ENCODE measurements at places on chromosomes 2 and 18. TPM values are rescaled to one million over a fixed set of nuclear protein-coding genes. Genes with fewer than 3 reads are reported as not detected.

- no peak for DNase-seq
These were observed 352.5 kb upstream of the ZNF521 start for GRCh38 chr18:25704494-25704893.

DNA sequence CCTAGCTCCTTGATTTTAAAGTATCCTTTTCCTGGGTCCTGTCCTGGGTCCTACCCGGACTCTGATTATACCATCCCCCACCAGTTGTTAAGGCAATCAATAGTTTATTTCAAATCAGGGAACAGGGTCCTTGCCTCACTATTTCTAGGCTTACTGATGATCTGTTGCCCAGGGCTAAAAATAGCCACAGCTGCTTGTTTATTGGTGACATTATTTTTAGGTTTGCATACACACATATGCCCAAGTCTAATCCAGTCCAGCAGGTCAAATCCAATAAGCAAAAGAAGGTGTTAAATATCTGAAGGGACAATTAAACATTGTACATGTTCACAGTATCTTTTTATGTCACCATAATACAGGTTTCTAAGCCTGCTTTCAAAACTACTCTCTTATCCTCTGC lies 66.0 kb downstream of the RAB10 start:
- DNase-seq: no peak

- no peak for DNase-seq
These were observed 352.0 kb upstream of the SLC8A1 start for GRCh38 chr2:40803900-40804299.

- no peak for DNase-seq
These were observed 409.1 kb downstream of the TNS1 start for GRCh38 chr2:217593732-217594131.

GRCh38 chr2:175559613-175560012 lies 378.1 kb upstream of the ATP5MC3 start:
- no peak for DNase-seq

- DNase-seq: no peak
These were observed 34.6 kb downstream of the DIPK1C start for GRCh38 chr18:74422541-74422940.

GRCh38 chr18:52426462-52426861 lies 86.5 kb downstream of the DCC start:
- DNase-seq: no peak

DNA sequence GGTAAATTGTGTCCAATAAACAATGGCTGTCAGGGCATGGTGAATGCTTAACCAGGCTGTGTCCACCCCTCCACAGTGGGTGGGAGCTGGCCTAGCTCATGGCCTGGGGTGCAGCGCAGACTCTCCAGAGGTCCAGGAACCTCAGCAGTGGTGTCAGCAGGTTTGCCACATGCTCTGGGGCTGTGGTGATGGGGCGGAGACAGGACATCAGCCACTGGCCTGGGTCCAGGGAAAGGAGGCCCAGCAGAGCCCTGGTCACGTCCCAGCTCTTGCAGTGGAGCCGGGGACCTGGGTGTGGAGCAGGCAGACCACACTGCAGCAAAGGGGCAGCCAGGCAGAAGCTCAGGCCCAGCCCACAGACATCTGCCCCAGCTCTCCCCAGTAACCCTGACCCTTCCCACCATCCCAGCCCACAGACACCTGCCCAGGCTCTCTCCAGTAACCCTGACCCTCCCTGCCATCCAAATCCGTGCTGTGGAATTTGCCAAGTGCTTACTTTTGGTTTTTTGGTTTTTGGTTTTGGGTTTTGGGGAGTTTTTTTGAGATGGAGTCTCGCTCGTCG lies 13.8 kb upstream of the KIF1A start:
- no peak for DNase-seq

GRCh38 chr18:49832221-49832647 lies 18.9 kb upstream of the ACAA2 start:
- DNase-seq: no peak

GRCh38 chr2:54115284-54116137 lies at the start of gene ACYP2:
Gene ACYP2, plus strand, starts transcription at chr2:54115615.
- DNase-seq: peak; percentile 91

DNA sequence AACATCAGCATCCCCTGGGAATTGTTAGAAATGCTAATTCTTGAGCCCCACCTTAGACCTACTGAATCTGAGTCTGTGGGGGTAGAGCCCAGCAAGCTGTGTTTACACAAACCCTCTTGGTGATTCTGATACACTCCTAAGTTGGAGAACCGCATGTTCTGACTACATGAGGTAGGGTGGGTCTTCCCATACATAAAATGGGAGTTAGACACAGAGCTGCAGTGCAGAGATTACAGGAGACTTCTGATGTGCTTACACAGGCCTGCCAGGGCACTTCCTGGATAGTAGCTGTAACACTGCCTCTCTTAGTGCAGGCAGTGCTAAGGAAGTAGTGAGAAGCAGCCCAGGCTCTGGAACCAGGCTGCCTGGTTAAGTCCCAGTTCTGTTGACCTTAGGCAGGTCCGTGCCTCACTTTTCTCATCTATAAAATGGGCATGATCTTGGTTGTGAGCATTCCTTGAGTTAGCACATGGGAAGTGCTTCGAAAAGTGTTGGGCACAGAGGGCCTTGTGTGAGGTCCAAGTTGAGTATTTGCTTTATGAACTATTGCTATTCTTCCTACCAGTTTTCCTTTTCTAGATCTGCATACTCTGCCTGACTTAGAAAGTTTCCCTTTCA lies 67.3 kb downstream of the GLI2 start:
- no peak for DNase-seq

- no peak for DNase-seq
These were observed 7.5 kb upstream of the SCLY start for GRCh38 chr2:238053191-238053776.

- no peak for DNase-seq
These were observed 23.1 kb upstream of the RBMS1 start for GRCh38 chr2:160516547-160517365.

- DNase-seq: no peak
These were observed 92.2 kb downstream of the ALPK2 start for GRCh38 chr18:58536534-58537271.

CCDC68 gene
- total RNA-seq: not detected

UGT1A5 gene
- total RNA-seq: not detected

HOXD12 gene
- not detected for total RNA-seq

AQP12A gene
- total RNA-seq: not detected

TRPM8 gene
- not detected for total RNA-seq

LDLRAD4 gene
- total RNA-seq: 56.8 TPM

FZD7 gene
- total RNA-seq: 1.2 TPM

CCL20 gene
- total RNA-seq: not detected

BCL11A gene
- 10.1 TPM for total RNA-seq

NCKAP1 gene
- total RNA-seq: 0.42 TPM
